Left lung (tissue), 14 donors: ENCODE measurements at places on chromosomes 6 and 20. TPM values are rescaled to one million over a fixed set of nuclear protein-coding genes. Genes with fewer than 3 reads are reported as not detected.

The RGS19 gene
- 6.3 TPM for polyA plus RNA-seq

The HFE gene
- polyA plus RNA-seq = 10.3 TPM

The TRIM15 gene
- polyA plus RNA-seq = not detected

The TCFL5 gene
- 10.3 TPM for polyA plus RNA-seq

GRCh38 chr20:35093267-35093884 lies 769 bp upstream of the TRPC4AP start:
- no peaks in the 10 kb centered on the region for H3K36me3 ChIP-seq
- H3K4me3 ChIP-seq = no peak overlapping the region
- DNase-seq = no peak
- peaks cover 57% of the 10 kb centered on the region for H3K4me1 ChIP-seq
- H3K27me3 ChIP-seq = no peaks in the 10 kb centered on the region
- H3K27ac ChIP-seq = peak overlapping the region; percentile 91

DNA sequence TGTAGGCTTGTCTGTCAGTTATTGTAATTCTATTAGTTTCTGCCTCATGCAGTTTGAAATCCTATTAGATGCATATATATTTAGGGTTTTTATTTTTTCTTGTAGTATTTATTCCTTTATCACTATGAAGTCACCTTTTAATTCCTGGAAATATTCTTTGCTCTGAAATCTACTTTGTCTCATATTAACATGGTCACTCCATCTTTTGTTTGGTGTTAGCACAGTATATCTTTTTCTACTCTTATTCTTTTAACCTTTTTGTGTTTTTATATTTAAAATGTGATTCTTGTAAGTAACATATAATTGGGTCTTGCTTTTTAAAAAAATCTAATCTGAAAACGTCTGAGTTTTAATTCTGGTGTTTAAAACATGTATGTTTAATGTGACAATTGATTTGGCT lies 121.6 kb downstream of the GJA10 start:
- no peaks in the 10 kb centered on the region for H3K4me1 ChIP-seq
- H3K27me3 ChIP-seq = no peaks in the 10 kb centered on the region
- no peak overlapping the region for H3K27ac ChIP-seq
- no peak for DNase-seq

- no peaks in the 10 kb centered on the region for H3K36me3 ChIP-seq
- H3K4me3 ChIP-seq = no peak overlapping the region
- no peak overlapping the region for H3K27ac ChIP-seq
- peak; percentile 61 for DNase-seq
These were observed 81.7 kb downstream of the COL9A1 start for GRCh38 chr6:70221025-70221714.

GRCh38 chr6:166562726-166563125 lies 23.8 kb downstream of the RAMACL start:
- no peak overlapping the region for H3K4me3 ChIP-seq
- DNase-seq = no peak
- no peaks in the 10 kb centered on the region for H3K27me3 ChIP-seq
- H3K36me3 ChIP-seq = peaks cover 35% of the 10 kb centered on the region
- H3K27ac ChIP-seq = no peak overlapping the region

DNA sequence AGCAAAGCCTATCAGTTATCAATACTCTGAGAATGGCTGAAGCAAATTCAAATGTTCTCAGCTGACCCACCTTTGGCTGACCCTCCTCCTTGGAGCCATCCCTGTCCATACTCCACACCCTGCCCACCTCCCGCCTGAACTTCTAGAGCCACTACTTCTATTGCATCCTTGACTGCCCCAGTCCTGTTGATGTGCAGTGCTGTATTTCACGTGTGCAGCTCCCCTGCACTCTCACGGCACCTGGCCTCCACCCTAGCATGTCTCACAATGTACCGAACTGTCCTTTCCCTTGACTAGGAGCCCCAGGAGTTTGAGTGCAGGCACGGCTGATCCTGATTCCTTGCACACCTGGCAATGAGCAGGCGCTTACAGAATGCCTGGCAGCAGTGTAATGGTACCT lies 7.0 kb downstream of the CPXM1 start:
- no peak overlapping the region for H3K27ac ChIP-seq
- H3K27me3 ChIP-seq = no peaks in the 10 kb centered on the region
- H3K4me3 ChIP-seq = no peak overlapping the region
- no peaks in the 10 kb centered on the region for H3K4me1 ChIP-seq
- no peaks in the 10 kb centered on the region for H3K36me3 ChIP-seq

DNA sequence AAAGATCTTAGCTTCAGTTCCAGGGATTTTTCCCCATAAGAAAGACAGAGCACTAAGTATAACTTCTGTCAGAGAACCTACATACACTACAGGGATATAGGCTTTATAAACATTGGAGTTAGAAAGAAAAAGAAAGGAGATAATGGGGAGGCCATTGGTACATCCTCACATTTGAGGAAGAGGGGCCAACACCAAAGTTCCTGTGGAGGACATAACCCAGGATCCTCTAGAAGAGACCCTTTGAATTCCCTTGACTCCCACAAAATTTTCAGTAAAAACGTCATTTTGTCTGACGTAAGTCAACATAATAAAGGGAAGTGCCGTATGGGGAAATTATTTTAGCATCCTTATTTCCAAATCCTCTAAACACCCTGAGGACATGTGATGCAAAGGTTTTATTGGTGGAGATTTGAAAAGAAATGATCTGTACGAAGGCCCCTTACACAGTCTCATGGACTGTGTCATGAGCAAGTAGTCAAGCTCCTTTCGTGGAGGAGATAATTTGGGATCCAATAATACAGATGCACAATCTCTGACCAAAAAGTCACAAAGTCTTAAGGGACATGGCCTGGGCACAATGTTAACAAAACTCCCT lies 33.2 kb downstream of the HLA-DRA start:
- H3K27me3 ChIP-seq = no peaks in the 10 kb centered on the region
- no peaks in the 10 kb centered on the region for H3K36me3 ChIP-seq
- no peak for DNase-seq
- H3K27ac ChIP-seq = peak overlapping the region; percentile 19

DNA sequence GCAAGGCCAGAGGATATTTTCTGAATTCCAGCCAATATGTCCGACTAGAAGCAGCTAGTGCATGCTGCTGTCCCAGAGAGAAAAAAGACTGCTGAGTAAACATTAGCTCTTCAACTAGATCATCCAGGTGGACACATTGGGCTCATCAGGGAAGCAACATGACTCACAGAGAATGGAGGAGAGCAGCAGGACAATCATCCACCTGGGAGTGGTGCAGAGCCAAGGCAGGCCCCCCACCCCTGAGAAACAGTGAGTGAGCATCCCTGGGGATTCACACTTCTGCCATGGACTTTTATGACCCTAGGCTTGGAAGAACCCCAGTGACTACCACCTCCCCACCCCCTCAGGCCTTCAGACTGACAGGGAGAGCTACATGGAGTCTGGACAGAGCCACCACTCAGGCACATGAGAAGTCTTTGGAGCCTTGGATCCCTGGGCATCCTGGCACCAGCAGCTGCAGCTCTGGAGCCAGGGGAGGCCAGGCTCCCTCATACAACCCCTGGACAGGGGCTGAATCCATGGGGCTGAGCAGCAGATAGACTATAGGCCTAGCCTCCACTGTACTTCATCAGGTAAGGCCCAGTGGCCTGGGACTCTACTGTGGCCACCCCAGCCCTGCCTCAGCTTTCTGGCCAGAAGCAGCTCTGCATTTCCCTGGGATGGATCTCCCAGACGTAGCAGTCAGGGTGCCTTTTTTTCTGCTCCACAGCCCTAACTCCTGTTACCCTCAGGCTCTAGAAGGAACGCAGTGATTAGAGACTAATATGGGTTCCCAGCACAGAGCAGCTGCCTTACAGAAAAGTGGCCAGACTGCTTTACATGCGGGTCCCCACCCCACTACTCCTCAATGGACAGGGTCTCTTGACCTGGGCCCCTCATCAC lies 82.9 kb upstream of the RNF217 start:
- H3K36me3 ChIP-seq = no peaks in the 10 kb centered on the region
- no peak overlapping the region for H3K4me3 ChIP-seq
- H3K27me3 ChIP-seq = no peaks in the 10 kb centered on the region
- peaks cover 8% of the 10 kb centered on the region for H3K4me1 ChIP-seq

- H3K36me3 ChIP-seq = no peaks in the 10 kb centered on the region
- no peak overlapping the region for H3K4me3 ChIP-seq
- no peak for DNase-seq
- H3K27ac ChIP-seq = no peak overlapping the region
- no peaks in the 10 kb centered on the region for H3K4me1 ChIP-seq
- H3K27me3 ChIP-seq = no peaks in the 10 kb centered on the region
These were observed 96.7 kb downstream of the GMDS start for GRCh38 chr6:2148748-2149147.

- H3K27ac ChIP-seq = no peak overlapping the region
- H3K36me3 ChIP-seq = no peaks in the 10 kb centered on the region
- no peak overlapping the region for H3K4me3 ChIP-seq
- H3K4me1 ChIP-seq = no peaks in the 10 kb centered on the region
- DNase-seq = no peak
These were observed 118.4 kb upstream of the RUNX2 start for GRCh38 chr6:45209762-45210161.
